ENCODE measurements at places on chromosomes 7 and 10.

- no peak for DNase-seq
Measured at GRCh38 chr7:12291870-12292269, 80.8 kb downstream of the TMEM106B start.

DNA sequence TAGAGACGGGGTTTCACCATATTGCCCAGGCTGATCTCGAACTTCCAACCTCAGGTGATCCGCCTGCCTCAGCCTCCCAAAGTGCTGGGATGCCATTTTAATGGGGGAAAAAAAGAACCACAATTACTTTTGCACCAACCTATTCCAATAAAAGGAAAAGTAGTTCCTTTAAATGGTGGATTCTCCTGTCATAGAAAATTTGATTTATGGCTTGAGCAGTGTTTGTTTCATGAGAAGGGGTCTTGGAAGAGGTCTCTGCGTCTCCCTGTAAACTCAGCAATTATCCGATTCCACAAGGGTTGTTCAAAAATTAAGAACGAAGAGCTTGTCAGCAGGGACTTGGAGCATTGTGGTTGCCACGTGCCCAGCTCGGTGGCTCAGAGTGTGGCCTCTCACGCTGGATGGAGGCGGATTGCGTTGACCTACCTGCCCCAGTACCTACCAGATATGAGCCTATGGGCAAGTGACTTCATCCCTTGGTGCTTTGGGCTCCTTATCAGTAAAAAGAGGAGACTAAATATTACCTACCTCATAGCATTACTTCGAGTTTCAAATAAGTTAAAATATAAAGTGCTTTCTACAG lies 2.8 kb upstream of the TRIP6 start:
- DNase-seq = no peak

DNA sequence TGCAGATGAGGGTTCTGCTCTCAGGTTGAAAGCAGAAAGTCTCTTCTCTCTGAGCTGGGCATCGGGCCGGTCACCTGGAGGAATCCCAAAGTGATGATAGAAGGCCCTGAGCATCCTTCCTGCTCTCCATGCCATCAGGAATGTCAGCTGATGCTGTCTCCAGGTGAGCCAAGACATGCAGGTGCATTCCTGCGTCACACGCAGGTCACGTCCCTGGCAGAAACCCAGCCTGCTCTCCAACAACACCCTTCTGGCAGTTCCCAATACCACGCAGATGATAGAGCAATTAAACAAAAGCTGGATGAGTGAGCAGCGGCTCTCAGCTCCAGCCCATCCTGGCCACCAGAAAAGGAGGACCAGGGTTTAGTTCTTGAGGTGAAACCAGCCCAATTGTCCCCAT lies 6.9 kb upstream of the WIPI2 start:
- DNase-seq = no peak

GRCh38 chr7:2713370-2713769 lies 25.4 kb downstream of the AMZ1 start:
- no peak for DNase-seq

GRCh38 chr7:106957766-106958165 lies 86.7 kb upstream of the PRKAR2B start:
- DNase-seq = no peak

DNA sequence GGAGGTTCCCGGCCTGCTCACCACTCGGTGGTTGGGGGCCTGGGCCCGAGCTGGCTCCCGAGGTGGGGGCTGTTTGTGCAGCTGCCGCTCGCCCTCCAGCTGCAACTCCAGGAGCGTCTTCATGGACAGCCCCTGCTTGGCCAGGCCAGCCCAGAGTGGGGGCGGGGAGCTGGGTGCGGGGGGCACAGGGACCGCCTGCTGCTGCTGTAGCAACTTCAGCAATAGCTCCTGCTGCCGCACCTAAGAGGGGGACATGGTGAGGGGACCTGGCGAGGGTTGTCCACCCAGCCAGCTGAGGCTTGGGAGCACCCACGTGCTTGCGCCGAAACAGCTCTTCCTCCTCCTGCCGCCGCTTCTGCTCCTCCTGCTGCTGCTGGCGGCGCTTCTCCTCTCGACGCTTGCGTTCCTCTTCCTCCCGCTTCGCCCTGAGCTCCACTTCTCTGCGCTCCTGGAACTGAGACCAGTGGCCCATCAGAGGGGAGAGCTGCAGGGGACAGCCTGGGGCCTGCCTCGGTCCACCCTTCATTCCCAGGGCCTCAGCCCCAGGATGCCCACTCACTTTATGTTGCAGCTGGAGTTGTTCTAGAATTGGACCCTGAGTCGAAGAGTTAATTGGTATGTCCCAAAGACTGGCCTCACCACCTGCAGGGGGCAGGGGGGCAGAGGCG lies 9.6 kb downstream of the GNB2 start:
- no peak for DNase-seq

DNA sequence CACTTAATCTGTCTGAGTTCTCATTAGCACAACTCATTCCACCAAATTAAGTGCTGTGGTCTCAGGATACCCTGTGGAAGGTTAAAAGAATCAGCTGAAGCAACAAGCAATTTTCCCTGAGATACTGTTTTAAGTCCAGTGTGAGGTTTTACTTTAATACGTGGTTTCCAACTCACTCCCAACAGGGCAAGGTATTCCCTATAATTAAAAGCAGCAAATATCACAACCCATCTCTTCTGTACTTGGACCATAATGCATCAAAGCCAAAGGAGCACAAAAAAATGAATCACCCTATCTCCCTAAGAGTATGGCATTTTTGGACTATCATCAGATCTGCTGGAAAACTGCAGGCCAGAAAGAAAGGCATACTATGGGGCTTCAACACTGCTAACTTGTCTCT lies 4.9 kb downstream of the CADPS2 start:
- DNase-seq = no peak

DNA sequence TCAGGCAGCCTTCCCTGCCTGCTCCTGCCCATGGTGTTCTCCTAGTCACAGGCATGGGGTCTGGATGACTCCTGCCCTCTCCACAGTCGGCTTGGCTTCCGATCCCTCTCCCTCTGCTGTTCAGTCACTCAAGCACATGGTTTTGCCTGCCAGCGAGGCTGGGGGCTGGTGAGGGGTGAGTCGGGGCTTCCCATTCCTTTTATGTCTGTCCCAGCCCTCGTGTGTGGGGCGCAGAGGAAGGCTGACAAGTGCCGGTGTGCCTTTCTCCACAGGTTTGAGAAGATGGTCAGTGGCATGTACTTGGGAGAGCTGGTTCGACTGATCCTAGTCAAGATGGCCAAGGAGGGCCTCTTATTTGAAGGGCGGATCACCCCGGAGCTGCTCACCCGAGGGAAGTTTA lies 40.1 kb downstream of the TACR2 start:
- DNase-seq = no peak

DNA sequence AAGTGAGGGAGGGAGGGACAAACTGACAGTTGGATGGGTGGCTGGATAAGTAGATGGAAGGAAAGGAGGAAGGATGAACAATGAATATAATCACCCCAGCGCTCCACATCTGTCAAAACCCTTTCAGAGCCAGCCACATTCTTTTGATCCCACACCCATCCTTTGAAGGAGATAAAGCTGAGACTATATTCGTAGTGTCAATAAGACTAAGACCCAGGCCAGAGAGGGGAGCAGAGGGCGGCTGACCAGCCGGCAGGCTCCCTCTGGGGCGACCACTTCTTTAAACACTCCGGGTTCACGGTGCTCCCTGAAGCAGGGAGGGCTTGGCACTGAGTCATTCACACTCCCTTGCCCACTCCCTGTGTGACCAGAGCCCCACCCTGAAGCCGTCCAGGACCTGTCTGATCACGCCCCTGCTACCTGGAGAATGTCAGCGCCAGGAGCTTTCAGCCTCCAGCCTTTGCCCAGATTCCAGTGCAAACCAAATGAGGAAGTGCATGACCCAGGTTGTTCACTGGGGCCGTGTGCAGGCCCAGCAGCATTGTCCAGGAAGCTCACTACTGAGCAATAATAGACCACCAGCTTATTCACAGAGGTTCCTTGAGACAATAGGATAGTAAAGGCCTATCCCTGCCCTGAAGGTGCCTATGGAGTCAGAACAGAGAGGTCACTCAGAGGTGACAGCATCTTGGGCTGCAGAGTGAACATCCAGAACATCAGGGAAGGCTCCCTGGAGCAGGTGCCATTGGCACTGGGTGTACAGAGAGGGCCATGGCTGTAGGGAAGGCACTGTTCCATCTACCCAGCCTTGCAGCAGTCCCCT lies 34.4 kb downstream of the UNC5B start:
- no peak for DNase-seq

DNA sequence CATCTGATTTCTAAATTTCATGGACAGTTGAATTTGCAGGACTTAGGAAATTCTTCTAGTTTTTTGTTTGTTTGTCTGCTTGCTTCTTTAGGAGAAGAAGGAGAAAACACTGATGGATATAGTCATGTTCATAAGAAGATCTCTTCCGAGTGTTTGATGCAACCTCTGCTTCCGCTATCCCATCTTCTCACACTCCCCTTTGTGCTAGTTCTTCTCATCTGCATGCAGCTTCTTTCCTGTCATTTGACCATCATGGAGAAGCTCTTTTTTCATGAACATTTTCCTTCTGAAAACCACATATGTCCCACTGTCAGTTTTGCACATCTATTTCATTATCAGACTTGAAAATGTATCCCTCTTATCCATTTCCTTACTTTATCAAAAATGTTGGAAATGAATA lies 346.9 kb upstream of the PRKCQ start:
- DNase-seq = no peak

- no peak for DNase-seq
Measured at GRCh38 chr10:25232204-25232603, 57.4 kb downstream of the GPR158 start.

DNA sequence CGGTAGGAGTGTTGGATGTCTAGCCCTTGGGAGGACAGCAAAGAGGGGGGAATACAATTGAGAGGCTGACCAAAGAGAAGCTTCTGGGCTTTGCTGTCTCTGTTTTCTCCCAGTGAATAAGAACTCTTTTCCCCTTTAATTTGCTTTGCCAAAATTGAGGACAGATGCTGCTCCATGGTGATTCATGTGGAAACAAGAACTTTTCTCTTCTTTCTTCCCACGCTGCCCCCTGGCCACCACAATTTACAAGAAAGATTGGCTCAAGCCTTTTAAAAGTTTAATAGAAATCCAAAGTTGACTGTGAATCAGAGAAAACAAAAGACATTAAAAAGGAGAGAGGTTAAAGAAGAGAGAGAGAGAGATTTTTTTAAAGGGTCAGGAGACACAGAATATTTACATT lies 49.0 kb downstream of the PRR15 start:
- DNase-seq = no peak

DNA sequence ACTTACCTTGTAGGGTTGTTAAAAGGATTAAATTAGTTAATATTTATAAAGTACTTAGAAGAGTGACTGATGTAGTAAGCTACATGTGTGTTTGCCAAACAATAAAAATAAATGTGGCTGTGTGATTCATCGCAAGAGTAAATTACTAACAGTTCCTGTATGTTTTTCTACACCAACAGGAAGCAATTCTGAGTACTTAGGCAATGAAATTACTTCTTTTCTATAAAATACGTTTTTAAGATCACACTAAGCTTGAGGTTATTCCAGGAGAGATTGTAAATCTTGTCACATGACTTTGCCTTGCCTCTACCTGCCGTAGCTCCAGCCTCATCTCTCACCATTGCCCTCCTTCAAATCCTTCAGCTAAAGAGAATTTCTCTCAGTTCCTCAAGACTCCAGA lies 18.1 kb upstream of the GSTK1 start:
- peak; percentile 41 for DNase-seq

DNA sequence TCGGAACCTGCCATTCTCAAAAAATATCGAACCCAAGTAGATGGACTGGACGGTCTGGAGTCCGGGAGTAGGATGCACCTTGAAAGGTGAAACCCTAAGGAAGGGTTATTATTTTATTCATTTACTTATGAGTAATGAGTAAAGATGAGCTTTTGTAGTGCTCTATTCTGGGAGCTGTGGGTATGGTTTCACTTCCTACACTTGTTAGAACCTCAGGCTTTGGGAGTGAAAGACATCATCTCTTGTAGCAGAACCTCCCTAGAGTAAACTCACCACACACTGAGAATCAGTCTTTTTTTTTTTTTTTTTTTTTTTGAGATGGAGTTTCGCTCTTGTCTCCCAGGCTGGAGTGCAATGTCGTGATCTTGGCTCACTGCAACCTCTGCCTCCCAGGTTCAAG lies 389.4 kb upstream of the AUTS2 start:
- no peak for DNase-seq

GRCh38 chr7:37344886-37345579 lies 103.6 kb downstream of the ELMO1 start:
- DNase-seq = no peak

DNA sequence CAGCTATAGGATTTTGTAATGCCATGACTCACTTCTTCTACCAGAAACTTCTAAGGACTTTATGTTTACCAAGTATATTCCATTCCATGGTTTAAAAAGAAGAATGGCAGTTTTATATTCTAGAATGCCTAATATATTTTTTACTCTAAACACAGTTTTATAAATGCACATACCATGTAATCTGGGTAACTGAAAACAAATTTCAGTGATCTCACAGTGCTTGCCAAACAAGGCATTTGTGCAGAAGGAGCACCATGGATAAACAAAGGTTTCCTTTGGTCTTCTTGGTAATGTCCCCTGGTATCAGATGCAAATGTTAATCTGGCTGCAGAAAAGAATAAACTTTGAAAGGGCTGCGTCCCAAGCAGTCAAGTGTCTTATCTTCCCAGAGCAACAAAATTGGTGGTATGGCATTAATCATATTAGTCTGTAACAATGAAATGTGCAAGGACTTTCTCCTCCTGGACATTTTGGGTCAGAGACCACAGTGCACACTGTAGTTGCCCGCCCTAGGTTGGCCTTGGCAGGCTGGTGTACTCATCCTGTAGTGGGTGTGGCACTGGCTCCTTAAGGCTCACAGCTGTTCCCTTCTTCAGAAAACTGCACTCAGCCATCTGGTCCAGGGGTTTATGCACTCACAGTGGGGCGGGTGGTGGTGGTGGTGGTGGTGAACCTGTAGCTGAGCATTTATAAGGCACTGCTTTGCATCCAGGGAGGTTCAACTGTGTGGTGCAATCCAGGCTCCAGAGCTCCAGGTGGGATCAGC lies 56.7 kb downstream of the LAMB4 start:
- no peak for DNase-seq

GRCh38 chr7:20311743-20312042 lies 19.0 kb upstream of the ITGB8 start:
- no peak for DNase-seq

DNA sequence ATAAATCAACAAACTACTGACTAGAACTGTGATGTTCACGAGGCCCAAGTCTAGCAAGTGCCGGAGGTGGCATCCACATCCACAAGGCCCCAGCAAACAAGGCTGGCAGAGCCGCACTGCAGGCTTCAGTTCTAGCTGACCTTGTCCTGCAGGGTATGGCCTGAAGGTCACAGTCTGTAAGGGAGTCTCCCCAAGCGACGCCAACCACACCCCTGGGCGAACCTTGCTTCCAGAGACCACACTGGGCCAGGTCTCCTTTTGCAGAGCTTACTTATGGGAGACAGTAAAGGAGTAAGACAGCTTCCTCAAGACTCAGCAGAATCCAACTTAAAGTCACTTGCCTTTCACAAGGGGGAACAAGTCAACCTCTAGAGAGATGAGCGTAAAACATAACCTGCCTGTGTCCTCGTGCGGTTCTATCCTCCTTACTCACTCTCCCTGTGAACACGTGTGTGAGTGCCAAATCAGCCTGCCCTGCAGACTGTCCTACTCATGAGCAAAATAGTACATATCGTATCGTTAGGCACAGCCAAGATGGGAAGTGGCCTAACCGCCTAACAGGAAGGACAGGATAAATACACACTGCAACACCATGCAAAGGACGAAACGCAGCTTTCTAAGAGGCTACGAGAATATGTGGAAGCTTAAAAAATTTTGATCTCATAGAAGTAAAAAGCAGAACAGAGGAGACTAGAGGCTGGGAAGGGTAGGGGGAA lies 22.7 kb downstream of the FAM53B start:
- DNase-seq = no peak
